Lung microvascular endothelial cell (primary cell): ENCODE measurements at places on chromosomes 1 and 21. TPM values are rescaled to one million over a fixed set of nuclear protein-coding genes. Genes with fewer than 3 reads are reported as not detected.

The CD1E gene
- total RNA-seq: not detected in 2 replicates

The NR1I3 gene
- total RNA-seq: not detected in 2 replicates

The CRP gene
- total RNA-seq: not detected in 2 replicates

The ABCA4 gene
- total RNA-seq: 60.8 and 487 TPM in 2 replicates

The CELA3A gene
- not detected in 2 replicates for total RNA-seq

The PAPPA2 gene
- under 0.01 and 0.22 TPM in 2 replicates for total RNA-seq

The RNU1-3 gene
- total RNA-seq: under 0.01 and 5,258 TPM in 2 replicates

The IL23R gene
- not detected in 2 replicates for total RNA-seq

The BMP8A gene
- 0.40 and 0.44 TPM in 2 replicates for total RNA-seq

The EFNA3 gene
- 0.79 and 1.3 TPM in 2 replicates for total RNA-seq

The MCOLN3 gene
- not detected in 2 replicates for total RNA-seq

The DDAH1 gene
- 31.8 and 57.9 TPM in 2 replicates for total RNA-seq

The PEX19 gene
- total RNA-seq: 20.3 and 28.4 TPM in 2 replicates

The FNDC5 gene
- total RNA-seq: 0.20 and 0.44 TPM in 2 replicates

The DNASE2B gene
- total RNA-seq: not detected in 2 replicates

The TTLL7 gene
- 0.40 and 0.65 TPM in 2 replicates for total RNA-seq

The CLCA4 gene
- total RNA-seq: not detected in 2 replicates

The ANKRD34A gene
- total RNA-seq: under 0.01 TPM in 1 of 2 replicates, not detected in the other

The GPR25 gene
- not detected in 2 replicates for total RNA-seq

The SEMA6C gene
- 4.8 and 12.7 TPM in 2 replicates for total RNA-seq

The MXRA8 gene
- total RNA-seq: 0.20 and 0.44 TPM in 2 replicates

The CASQ2 gene
- not detected in 2 replicates for total RNA-seq

The MANEAL gene
- 0.65 and 1.6 TPM in 2 replicates for total RNA-seq

The YOD1 gene
- 3.9 and 5.8 TPM in 2 replicates for total RNA-seq

The TNFRSF25 gene
- 3.3 and 5.2 TPM in 2 replicates for total RNA-seq

The CRNN gene
- not detected in 2 replicates for total RNA-seq

The S100A7A gene
- total RNA-seq: not detected in 2 replicates

The ACBD6 gene
- total RNA-seq: 46.2 and 47.9 TPM in 2 replicates

The IGSF3 gene
- 12.4 and 27.2 TPM in 2 replicates for total RNA-seq

The BRINP3 gene
- total RNA-seq: not detected in 2 replicates

The ZBTB7B gene
- 7.4 and 10.3 TPM in 2 replicates for total RNA-seq

The CELA2B gene
- total RNA-seq: not detected in 2 replicates

The DISC1 gene
- total RNA-seq: 3.0 and 4.1 TPM in 2 replicates

The CD1B gene
- not detected in 2 replicates for total RNA-seq

The OPRD1 gene
- not detected in 2 replicates for total RNA-seq

The EPHA10 gene
- total RNA-seq: not detected in 2 replicates

The CHML gene
- 8.9 and 9.9 TPM in 2 replicates for total RNA-seq

The FCRL6 gene
- not detected in 2 replicates for total RNA-seq

The NBPF15 gene
- total RNA-seq: 25.9 and 43.1 TPM in 2 replicates

The STMN1 gene
- 162 and 212 TPM in 2 replicates for total RNA-seq

The CFAP45 gene
- total RNA-seq: under 0.01 and 0.22 TPM in 2 replicates

The FCGR3A gene
- total RNA-seq: not detected in 2 replicates

The CTTNBP2NL gene
- total RNA-seq: 12.6 and 16.9 TPM in 2 replicates

The IGSF9 gene
- total RNA-seq: under 0.01 TPM in 1 of 2 replicates, not detected in the other

The FAM151A gene
- not detected in 2 replicates for total RNA-seq

The GABRD gene
- total RNA-seq: 0.20 and 1.1 TPM in 2 replicates

The RAB13 gene
- 36.8 and 45.2 TPM in 2 replicates for total RNA-seq

The RHD gene
- 0.20 and 0.44 TPM in 2 replicates for total RNA-seq

The SERPINC1 gene
- not detected in 2 replicates for total RNA-seq

The AMPD1 gene
- total RNA-seq: not detected in 2 replicates

The USH2A gene
- total RNA-seq: not detected in 2 replicates

The CASQ1 gene
- not detected in 2 replicates for total RNA-seq

The PRRX1 gene
- total RNA-seq: under 0.01 and 0.65 TPM in 2 replicates

The S100A9 gene
- 0.22 and 1.2 TPM in 2 replicates for total RNA-seq

The RSPH1 gene
- total RNA-seq: not detected in 2 replicates

The KCNK2 gene
- total RNA-seq: under 0.01 TPM in 1 of 2 replicates, not detected in the other

The CD1D gene
- total RNA-seq: under 0.01 TPM in 2 replicates

The AUNIP gene
- total RNA-seq: 0.60 and 2.0 TPM in 2 replicates
